CD4-positive, alpha-beta T cell treated with Interleukin-17A for 1 hour (primary cell): ENCODE measurements at places on chromosomes 11 and 22.

- DNase-seq: no peak
Observed at GRCh38 chr22:17047656-17048055, 37.1 kb upstream of the IL17RA start.

GRCh38 chr11:93063086-93063485, 93.6 kb downstream of the MTNR1B start:
- no peak for DNase-seq

DNA sequence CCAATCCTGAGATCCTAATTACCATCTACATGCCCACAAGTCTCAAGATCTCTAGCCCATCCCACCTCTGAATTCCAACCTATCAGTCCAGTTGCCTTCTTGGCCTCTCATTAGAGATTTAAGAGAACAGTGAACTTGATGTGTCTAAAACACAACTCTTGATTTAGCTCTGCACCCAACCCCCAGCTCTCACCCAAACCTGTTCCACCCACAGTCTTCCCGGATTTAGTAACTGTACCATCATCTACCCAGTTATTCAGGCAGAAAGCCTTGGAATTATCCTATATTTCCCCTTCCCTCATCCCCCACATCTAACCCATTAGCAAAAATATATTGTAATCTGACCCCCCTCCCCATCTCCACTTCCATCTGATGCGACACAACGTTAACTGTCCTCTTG, 24.0 kb upstream of the YWHAH start:
- no peak for DNase-seq

- DNase-seq: no peak
Observed at GRCh38 chr22:27752141-27752540, 49.4 kb downstream of the MN1 start.

DNA sequence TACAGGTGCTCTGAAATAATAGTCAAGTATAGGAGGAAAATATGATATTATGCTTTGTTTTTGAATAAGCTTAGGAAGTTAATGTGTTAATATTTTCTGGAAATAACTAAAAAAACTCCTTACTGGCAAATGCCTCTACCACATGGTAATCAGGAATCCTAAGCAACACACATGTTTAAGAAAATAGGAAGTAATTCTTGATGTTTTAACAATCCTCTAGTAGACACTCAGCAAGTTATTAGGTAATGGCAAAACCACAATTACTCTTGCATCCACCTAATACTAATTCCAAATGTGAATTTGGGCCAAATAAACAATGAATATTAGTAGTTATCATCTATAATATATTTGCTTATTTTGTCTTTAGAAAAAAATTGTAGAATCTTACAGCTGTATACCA, 53.6 kb downstream of the SLC35F2 start:
- no peak for DNase-seq

GRCh38 chr11:48051217-48051830, 71.0 kb downstream of the PTPRJ start:
- no peak for DNase-seq

- DNase-seq: no peak
Observed at GRCh38 chr11:63599211-63600122, 14.8 kb downstream of the PLAAT3 start.

GRCh38 chr11:67289226-67289650, at the start of gene ANKRD13D:
Gene ANKRD13D, plus strand, starts transcription at chr11:67289303. Its CDS starts 158 bp downstream, at chr11:67289461.
- no peak for DNase-seq

- DNase-seq: no peak
Observed at GRCh38 chr11:2581151-2581930, 118.5 kb downstream of the KCNQ1OT1 start.

GRCh38 chr11:125404157-125404810, 91.8 kb downstream of the FEZ1 start:
- no peak for DNase-seq

GRCh38 chr11:19766810-19767209, 54.2 kb downstream of the NAV2 start:
- no peak for DNase-seq

- peak; percentile 22 for DNase-seq
Observed at GRCh38 chr11:13055200-13055599, 46.1 kb downstream of the RASSF10 start.

GRCh38 chr11:122853971-122854446, 15.7 kb downstream of the CRTAM start:
- DNase-seq: peak; percentile 81

GRCh38 chr11:66956689-66957290, 1.4 kb downstream of the PC start:
- DNase-seq: peak; percentile 9

GRCh38 chr11:9527481-9528135, 45.9 kb upstream of the WEE1 start:
- no peak for DNase-seq

DNA sequence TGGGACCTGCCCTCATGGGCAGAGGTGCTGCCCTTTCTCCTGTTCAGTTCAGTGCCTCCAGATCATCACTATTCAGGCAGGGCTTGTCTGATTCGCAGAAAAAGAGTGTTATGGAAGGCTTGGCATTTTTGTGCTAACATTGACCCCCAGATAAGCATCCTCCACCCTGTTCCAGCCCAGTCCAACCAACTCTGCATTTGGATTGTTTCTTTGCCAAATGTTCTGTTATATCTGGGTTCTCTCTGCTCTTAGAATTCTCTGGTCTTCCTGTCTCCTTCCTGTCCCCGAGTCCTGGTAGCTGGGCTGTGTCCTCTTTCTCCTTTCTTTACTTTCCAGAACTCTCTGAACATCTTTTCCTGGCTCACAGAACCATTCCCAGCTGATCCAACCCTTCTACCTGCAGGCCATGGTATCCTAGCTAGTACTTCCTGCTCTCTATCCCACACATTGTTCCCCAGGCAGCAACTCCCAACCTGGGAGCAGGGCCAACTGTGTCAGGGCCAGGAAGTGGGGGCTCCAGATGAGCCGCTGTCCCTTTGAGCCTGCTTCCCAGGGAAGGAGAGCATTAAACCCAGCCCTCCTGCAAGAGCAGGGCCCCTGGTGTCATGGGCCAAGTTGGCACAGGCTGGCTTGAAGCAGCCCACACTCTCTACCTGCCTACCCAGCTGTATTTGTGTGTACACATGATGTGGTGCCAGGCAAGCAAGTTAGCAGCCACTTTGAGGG, 280.7 kb upstream of the CADM1 start:
- no peak for DNase-seq

- DNase-seq: no peak
Observed at GRCh38 chr11:106540001-106540400, 462.5 kb downstream of the AASDHPPT start.

GRCh38 chr22:44461614-44462013, 36.4 kb downstream of the RTL6 start:
- no peak for DNase-seq

DNA sequence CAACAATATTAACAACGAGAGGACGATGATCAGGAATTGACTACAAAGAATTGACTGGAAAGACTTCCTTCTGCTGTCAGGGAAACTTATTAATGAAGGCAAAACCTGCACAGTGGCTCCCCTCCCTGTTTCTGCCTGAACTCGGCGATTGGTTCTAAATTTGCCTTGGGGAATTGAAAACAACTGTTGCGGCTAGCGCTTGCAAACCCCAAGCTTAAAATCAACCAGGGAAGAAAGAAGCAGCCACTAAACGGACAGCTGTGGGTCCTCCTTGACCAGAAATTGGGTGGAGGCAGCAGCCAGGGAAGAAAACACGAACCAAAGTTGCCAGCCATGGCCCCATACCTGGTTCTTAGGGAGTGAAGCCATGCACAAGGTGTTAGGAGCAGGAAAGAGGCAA, 383.5 kb upstream of the CADM1 start:
- no peak for DNase-seq

DNA sequence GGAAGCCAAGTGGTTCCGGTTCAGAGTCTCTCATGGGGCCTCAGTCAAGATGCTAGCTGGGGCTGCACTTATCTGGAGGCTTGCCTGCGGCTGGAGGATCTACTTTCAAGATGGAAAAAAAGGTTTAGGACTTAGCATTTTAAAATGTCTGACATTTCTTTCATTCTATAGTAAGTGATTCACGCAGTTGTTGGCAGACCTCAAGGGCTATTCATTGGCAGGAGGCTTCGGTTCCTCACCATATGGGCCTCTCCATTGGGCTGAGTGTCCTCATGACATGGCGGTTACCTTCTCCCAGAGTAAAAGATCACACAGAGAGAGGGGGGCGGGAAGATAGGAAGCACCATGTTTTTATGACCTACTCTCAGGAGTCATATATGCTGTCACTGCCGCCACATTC, 298.0 kb upstream of the PLET1 start:
- no peak for DNase-seq

DNA sequence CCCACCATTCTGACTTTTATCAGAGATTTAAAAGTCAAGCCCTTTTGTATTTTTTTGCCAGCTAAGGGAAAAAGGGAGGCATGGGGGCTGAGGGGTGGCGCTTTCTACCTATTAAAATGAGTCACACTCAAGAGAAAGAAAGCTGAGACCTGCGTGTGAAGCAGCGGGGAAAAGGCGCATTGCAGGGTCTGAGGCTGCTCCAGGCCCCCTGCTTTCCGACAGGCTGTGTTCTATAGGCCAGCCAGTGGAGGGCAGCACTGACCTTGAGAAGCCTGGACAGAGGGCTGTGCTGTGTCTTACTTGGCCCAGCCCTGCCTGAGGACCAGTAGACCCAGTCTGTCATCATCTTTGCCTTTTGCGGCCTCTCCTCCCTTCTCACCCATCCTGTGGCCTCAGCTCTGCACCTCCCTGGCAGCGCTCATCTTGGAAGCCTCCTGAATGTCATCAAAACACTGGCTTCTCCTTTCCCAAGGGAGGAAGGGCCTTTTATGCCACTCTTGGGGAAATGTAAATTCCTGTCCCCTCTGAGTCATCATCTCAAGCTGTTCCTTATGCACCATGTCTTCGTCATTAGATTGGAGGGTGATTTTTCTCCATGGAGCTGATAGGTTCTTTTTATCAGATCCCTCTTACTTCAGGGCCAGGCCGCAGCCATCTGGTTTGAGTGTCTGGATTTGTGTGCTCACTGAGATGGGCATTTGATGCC, 12.6 kb upstream of the MAPK8IP1 start:
- peak; percentile 42 for DNase-seq

DNA sequence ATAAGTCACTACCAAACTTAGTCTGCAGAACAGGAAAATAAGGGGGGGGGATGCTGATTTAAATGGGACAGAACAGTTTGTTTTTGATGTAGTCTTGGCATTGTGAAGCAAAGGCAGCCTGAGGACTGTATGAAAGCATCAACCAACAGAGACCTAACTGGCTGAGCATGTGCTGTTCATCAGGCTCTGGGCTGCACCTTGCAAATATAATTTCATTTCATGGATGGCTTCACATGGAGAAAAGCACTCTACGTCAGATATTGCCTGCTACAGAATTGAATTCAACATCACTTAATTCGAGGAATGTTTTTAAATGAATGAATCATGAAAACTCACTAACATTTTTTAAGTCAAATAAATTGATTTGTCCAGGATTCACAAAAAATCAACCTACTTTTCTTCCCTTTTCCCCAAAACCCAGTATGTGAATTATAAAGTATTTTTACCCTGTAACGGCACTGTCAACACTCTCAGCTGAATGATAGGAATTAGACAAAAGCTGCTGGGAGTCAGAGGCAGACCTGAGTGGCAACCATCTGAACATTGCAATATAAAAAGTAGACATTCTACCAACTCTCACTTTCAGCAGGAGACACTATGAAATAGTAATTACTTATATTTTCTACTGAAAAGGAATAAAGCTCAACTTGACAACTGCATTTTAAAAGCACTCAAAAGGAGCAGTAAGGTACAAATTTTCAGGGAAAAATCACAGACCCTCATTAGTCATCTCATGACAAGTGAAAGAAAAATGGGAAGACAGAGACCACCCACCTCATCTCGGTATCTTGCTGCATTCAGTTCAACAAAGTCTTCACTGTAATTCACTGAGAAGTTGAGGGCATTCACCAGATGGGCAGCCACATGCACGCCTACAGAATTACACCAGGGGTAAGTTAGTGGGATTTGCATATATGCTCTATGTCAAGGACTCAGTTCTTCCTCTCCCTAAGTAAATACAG, 47.5 kb downstream of the NOX4 start:
- DNase-seq: no peak

- DNase-seq: no peak
Observed at GRCh38 chr11:20022363-20023081, 137.8 kb downstream of the DBX1 start.

- DNase-seq: no peak
Observed at GRCh38 chr11:101913656-101914055, 1.2 kb upstream of the CEP126 start.

- no peak for DNase-seq
Observed at GRCh38 chr11:59012398-59013265, 73.3 kb downstream of the GLYATL1 start.

- DNase-seq: no peak
Observed at GRCh38 chr22:29121124-29121523, 48.3 kb downstream of the KREMEN1 start.

DNA sequence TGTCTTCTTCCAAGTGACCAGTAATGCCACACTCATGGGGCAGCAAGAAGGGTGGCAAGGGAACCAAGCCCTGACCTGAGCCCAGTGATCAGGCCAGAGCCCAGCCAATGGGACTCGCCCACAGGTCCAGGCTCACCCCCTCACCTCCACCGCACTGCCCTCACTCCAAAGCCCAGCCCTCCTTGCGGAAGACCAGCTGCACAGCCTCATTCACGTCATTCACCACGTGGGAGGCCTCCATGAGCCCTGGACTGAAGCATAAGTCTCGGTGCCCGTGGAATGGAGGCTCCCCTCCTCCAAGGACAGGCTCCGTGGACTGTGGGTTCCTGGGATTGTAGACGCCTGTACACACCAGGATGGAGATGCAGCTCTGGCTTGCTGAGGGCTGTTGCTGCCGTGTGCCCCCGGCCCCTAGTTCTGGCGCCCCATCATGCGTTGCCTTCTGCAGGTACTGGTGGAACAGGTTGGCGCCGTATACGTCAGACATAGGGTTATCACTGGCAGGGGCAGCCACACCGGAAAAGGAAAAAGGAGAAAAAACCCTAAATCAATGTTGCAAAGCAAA, 16.8 kb upstream of the TMEM121B start:
- no peak for DNase-seq

- DNase-seq: no peak
Observed at GRCh38 chr11:37657645-37658044, 1059.6 kb upstream of the RAG2 start.

DNA sequence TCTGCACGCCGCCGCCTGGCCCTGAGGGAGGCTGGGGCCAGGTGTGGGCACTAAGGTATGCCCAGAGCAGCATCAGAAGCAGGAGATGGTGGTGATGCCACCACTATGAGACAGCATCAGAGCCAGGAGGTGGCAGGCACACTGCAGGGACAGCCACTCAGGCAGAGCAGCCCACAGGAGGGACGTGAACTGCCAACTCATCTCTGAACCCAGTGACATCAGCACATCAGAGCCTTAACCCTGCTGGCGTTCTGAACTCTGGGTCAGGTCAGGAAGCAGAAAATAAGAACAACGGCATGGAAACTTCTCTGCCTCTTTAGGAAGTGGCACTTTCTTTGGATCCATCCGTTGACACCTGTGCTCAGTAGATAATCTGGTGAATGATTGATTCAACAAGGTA, 14.7 kb upstream of the IFT27 start:
- no peak for DNase-seq

DNA sequence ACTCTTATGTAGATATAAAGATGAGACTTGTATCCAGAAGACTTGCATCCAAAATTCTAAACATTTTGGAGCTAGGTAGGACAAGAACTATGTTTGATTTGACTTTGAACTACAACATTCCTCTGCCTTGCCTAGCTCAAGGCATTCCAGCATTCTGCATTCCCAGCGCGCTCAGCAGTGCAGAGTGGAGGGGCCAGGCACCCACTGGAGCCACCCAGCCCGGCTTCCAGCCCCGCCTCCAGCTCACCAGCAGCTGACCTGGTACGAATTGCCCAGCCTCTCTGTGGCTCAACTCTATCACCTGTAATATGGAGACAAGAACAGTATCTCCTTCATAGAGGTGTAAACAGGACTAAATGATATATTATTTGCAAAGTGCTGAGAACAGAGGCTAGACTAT, 28.8 kb downstream of the PRDM10 start:
- no peak for DNase-seq
